B cell (primary cell): ENCODE measurements at places on chromosomes 7 and 10. TPM values are rescaled to one million over a fixed set of nuclear protein-coding genes. Genes with fewer than 3 reads are reported as not detected.
A peak's percentile ranks its signal among the peaks of the same experiment; 100 is the strongest.

GHRHR gene
- not detected in 2 replicates for total RNA-seq

STEAP4 gene
- total RNA-seq, result not detected in 2 replicates

PHKG1 gene
- total RNA-seq, result 3.3 and 4.0 TPM in 2 replicates

GRCh38 chr7:79495544-79496272 lies 42.2 kb upstream of the MAGI2 start:
- no peak for DNase-seq

GRCh38 chr7:105130048-105130447 lies 116.0 kb downstream of the KMT2E start:
- DNase-seq, result no peak

- no peak for DNase-seq
Observed at GRCh38 chr10:71683301-71683700, 36.3 kb downstream of the C10orf105 start.

- no peak for DNase-seq
Observed at GRCh38 chr7:47535035-47535703, 46.7 kb downstream of the TNS3 start.

DNA sequence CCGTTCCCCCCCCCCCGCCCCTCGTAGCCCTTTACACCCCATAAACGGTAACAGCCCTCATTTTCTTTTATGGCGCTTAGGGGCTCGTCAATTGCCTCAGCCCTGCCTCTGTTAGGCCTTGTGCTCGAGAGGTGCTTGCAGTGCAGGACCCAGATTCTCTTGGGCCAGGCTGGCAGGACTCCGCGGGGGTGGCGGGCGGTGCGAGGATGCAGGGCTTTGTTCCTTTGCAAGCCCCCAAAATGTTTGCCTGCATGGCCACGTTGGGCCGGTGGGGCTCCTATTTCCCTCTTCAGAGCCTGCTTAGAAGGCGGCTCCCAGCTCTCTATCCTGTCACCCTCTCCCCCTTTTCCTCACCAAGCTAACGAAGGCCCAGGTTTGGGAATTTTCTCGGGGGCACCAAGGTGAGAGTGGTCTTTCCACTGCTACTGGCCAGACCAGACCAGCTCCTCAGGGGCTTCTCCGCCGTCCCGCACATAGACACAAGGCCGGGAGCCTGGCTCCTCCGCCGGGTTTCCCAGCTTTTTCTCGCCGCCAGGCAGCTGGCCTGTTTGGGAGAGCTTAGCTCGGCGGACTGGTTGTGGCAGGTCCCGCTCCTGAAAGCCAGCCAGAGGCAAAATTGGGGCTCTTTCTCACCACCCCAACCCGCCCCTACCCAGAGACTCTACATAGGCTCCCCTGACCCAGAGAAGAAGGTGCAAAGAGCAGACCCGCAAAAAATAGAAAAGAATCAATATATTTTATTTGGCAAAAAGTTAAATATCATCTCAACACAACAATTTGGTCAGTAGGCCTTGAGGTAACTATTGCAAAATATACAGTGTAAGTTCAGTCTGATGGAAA lies 3.4 kb downstream of the HOXA9 start:
- DNase-seq, result peak; percentile 24

- DNase-seq, result no peak
Observed at GRCh38 chr7:30840141-30841024, 69.2 kb downstream of the MINDY4 start.

- no peak for DNase-seq
Observed at GRCh38 chr10:615583-616152, 73.8 kb downstream of the DIP2C start.

- no peak for DNase-seq
Observed at GRCh38 chr7:71611986-71612385, 480.0 kb downstream of the GALNT17 start.

GRCh38 chr10:125795128-125795527 lies 19.5 kb upstream of the MMP21 start:
- DNase-seq, result no peak

GRCh38 chr7:82049442-82049841 lies 279.6 kb upstream of the HGF start:
- no peak for DNase-seq

DNA sequence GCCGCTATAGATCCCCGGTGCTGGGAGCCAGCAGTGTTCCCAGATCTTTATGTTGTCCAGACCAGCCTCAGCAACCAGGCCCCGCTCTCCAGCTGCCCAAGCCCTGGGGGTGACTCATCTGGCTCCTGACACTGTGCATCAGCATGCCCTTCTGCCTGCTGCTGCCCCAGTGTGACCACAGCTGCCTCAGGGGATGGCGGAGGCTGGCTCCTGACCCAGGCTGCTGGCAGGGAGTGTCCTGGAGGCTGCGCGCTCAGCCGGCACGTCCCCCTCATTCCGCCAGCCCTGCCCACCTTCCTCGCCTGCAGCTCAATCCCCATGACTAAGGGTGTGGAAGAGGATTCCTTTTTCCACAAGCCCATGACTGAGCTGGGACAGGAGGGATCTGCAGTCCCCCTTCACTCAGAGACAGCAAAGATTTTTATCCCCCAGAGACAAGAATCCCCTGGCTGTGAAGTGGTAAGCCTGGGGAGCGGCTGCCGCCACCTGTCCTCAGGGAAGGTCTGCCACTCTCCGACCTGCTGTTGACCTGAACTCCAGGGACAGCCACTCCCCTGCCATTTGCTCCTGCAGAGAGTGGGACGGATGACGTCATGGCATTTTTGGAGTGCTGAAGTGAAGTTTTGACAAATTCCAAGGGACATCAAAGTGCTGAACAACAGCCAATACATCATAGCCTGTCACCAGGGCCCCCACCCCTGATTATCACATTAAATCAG lies 182.8 kb upstream of the BMPER start:
- no peak for DNase-seq

GRCh38 chr10:12403119-12403518 lies 53.8 kb downstream of the CAMK1D start:
- DNase-seq, result no peak

DNA sequence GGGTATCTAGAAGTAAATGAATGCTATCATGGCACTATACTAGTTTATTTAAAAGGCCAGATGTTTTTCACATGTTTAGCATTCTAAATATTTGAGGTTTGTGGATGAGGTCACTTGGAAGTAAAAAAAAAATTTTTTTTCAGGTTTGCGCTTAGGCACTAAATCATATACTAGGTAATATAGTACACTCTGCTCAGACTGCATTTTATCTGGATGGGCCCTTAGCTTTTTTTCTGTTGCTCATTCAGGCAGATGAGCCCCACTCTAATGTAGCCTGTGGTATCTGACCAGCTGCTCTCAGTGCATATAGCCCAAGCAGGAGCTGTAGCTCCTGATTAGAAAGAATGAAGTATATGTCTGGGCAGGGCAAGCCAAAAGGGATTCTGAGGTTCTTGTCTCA lies 210.1 kb downstream of the AUTS2 start:
- no peak for DNase-seq

- peak; percentile 90 for DNase-seq
Observed at GRCh38 chr7:106865130-106866041, at the start of gene PIK3CG. Gene PIK3CG (plus strand): TSS chr7:106865282. CDS start chr7:106867562, 2,280 bp downstream.

DNA sequence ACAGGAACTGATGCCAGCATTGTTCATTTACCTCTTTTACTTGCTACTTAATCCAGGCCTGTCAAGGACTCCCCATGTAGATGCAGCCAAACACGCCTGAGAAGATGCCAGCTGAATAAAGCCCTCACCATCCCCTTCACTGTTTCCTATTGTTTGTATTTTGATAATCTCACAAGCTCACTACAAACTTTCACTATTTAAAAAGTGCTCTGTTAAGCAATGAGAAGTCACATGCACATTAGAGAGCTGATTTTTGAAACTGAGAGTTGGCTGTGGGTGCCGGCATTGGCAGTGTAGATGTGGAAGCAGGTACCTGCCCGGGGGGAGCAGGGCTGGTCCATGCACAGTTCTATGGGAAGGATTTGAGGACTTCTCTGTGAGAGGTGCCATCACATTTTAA lies 169.8 kb upstream of the GRB10 start:
- no peak for DNase-seq

- no peak for DNase-seq
Observed at GRCh38 chr7:101537935-101538595, 91.0 kb downstream of the MYL10 start.

GRCh38 chr7:157540020-157540419 lies 203.2 kb downstream of the DNAJB6 start:
- no peak for DNase-seq

DNA sequence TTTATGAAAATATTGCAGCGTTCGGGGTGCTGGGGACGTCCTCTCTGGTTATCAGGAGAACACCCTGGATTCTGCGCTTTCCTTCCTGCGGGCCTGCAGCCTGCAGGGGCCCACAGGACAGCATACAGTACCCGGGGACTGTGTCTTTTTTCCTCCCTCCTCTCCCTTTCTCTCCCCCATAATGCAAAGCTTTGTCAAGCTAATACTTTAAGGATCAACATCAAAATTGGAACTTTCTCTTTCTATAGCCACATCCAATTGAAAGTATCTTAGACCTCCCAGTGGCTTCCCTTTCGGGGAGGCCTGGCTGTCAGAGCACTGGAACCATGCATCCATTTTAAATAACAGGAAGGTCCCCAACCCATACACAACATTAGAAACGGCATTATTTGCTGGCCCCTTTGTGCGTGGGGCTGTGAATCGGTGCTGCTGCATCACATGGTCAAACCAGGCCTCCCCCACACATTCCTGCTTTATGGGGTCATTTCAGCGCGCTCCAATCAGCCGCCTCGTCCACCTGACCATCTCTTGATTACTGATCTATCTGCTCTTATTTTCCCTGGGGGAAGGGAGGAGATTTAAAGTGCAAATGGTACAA lies 505.1 kb downstream of the DNAJB6 start:
- DNase-seq, result no peak

- no peak for DNase-seq
Observed at GRCh38 chr10:15341502-15342128, 29.5 kb downstream of the FAM171A1 start.

GRCh38 chr7:152869677-152870051 lies 110.1 kb downstream of the ACTR3B start:
- no peak for DNase-seq

GRCh38 chr7:100572949-100573675 lies 588 bp downstream of the SAP25 start:
- no peak for DNase-seq

DNA sequence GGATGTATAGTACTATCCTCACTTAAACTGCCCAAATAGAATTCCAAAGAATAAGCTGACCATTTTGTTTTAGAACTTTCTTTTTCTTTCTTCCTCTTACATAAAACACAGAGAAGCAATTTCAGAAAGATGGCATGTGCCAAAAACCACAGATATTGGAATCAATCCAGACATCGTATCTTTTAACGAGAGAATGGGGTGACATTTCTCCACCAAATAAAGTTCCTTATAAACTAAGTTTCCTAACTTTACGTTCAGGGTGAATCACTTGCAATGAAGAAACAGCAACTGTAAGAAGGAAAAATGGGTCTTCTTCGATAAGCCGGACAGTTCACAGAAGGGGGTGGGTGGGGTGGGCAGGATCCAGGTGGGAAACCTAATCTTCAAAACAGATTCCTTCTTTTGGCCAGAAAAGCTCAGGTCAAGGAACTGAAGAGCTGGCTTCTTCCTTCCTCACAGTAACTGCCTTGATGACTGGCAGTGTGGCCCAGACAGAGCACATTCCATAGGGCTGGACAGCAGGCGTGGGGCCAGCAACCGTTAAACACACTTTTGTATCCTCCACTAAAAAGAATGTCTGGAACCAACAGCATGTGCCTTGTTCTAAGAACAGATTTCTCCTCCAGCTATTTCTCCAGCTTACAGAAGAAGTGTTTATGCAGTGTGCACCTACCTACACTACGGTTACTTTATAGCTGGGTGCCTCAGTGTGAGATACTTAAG lies 31.5 kb downstream of the CREB3L2 start:
- no peak for DNase-seq

GRCh38 chr10:59362959-59363381 lies 621 bp upstream of the FAM13C start:
- DNase-seq, result no peak

GRCh38 chr10:8312079-8312478 lies 257.6 kb downstream of the GATA3 start:
- no peak for DNase-seq
